ENCODE measurements at places on chromosomes 4 and X.
A peak's percentile ranks its signal among the peaks of the same experiment; 100 is the strongest.

GRCh38 chr4:48016141-48017107 lies at the start of the genes CNGA1 and NIPAL1:
CNGA1 (minus strand) TSS chr4:48016681; CDS start chr4:47952689, 63,992 bp downstream.
NIPAL1 (plus strand) TSS chr4:48016772; CDS start chr4:48016840, 68 bp downstream.
- no peak for DNase-seq

GRCh38 chr4:150986085-150986484 lies 29.0 kb downstream of the LRBA start:
- DNase-seq, result no peak

DNA sequence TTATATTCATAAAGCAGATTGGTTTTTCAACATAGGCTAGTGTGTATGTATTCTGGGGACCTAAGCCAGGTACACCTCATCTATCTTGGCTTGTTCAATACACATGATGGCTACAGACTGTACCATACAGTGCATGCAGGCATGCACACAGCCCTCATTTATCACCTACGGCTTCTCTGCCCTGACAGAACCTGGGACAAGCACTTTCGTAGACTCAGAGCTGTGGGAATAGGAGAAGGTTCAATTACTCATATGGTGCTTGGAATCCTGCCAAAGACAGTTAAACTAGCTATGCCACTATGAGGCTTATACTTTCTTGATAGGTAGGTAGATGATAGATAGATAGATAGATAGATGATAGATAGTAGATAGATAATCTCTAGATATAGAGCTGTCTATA lies 457.2 kb downstream of the GALNTL6 start:
- no peak for DNase-seq

DNA sequence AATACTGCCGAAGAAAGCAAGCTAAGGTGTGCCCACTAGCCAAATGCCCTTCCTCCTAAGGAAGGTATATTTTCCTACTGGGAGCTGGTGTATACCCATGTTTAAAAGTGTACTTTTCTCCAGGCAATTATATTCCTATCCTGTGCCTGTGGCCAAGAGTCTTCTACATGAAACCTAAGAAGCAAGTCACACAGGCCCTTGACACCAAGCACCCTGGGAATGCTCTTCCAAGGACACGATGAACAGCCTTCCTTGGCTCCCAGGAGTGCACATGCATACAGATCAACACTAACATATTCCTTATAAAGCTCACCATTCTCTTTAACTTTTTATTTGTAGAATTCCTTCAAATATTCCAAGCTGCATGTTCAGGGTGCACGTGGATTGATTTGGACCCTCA lies 17.3 kb upstream of the ARHGAP6 start:
- no peak for DNase-seq

DNA sequence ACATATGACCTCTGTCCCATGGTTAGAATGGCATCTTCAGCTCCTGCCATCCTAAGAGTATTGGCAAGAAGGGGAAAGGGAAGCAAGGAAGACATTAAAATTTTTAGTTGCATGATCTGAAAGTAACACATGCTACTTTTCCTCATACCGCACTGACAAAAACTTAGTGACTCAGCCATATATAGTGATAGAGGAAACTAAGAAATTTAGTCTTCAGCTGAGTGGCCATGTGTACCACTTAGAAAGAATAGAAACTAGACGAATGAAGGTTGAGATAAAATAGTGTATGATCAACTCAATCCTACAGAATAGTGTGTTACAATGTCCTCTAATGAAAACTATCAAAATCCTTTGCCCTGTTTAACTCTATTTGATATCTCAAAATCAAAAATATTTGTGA lies 164.1 kb downstream of the PPP3CA start:
- DNase-seq, result no peak

GRCh38 chr4:175667122-175667521 lies 144.9 kb downstream of the GPM6A start:
- DNase-seq, result no peak

DNA sequence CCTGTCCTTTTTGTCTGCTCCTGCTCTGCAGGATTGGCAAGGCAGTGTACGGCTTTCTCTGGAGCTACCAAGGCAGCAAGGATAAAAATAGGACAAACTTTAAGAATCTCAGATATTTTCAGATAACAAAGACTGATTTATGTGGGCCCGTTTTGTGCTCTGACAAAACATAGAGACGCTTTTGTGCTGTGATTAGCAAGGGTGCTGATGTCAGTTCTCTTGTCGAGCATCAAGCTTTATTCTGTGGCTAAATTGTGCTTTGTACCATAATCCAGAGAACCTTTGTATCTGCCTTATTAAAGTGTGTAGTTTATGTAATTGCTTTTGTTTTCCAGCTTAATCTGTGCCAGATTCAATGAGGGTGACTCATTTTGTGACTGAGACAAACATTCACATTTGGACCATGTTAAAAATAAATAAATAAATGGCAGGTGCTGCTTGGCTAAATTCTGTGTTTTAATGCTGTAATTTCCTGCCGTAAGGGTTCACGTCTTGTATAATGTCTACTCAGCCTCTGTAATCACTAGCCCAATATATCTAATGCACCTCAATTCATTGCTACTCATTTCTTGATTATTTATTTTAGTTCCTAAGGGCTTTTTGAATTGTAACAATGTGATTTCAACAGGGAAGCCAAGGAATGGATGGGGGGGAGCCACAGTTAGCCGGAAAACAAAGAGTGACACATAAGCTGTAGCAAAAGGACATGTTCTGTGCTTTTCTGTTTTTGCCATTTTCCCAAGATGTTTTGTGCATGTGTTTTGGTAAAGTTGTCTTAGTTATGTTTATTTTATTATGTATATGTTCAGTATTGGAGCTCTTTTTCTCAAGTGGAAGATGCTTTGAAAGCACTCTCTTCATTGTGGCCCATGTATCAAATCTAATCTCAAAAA lies 75.1 kb downstream of the GAB1 start:
- DNase-seq, result peak; percentile 23

DNA sequence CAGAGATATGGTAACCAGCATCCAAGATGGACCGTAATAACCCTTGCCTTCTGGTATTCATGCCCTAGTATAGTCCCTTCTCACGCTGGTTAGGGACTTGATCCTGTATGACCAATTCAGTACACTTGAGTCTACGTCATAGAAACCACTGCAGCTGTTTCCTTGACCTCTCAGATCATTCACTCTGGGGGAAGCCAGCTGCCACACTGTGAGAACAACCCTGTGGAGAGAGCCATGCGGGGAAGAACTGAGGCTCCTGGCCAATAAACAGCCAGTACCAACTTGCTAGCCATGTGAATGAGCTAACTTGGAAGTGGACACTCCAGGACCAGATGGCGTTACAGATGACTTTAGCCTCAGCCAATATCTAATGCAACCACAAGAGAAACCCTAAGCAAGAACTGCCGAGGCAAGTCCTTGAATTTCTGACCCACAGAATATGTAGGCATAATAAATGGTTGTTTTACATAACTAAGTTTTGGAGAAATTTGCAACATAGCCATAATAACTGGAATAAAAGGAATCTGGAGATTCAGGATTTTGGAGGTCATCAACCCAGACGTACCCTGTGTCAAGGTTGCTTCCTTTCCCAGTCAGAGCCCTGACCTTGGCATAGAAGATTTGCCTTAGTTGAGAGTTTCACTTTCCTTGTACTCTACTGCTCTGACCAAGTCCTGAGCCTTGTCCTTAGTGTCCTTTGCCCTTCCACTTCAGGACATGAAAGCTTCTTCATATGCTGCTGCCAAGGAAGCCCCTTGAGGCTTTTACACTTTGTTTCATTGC lies 87.3 kb upstream of the ZNF81 start:
- no peak for DNase-seq

- DNase-seq, result no peak
Measured at GRCh38 chrX:41984628-41985027, 61.3 kb upstream of the CASK start.

GRCh38 chr4:40931841-40932240 lies 182.1 kb downstream of the NSUN7 start:
- DNase-seq, result no peak

DNA sequence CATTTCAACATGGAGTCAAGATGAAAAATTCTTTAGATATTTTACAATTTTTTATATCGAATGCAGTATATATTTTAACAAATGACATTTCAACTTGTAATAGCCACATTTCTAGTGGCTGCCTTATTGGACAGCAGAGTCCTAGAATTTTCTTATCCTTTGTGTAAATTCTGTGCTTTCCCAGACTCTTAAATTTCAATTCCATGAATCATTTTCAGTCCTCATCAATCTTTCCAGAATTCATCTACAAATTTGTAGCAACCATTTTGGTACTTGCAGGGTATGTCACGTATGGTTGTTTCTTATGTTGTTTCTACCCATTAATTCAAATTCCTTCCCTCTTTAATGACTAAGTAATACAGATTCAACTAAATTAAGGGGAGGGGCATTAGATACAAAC lies 2.7 kb downstream of the PAICS start:
- no peak for DNase-seq

GRCh38 chr4:147975933-147976928 lies 244.3 kb downstream of the ARHGAP10 start:
- no peak for DNase-seq

- DNase-seq, result no peak
Measured at GRCh38 chr4:3405176-3405575, 36.6 kb upstream of the HGFAC start.
